ENCODE measurements at places on chromosomes 1 and 21.

DNA sequence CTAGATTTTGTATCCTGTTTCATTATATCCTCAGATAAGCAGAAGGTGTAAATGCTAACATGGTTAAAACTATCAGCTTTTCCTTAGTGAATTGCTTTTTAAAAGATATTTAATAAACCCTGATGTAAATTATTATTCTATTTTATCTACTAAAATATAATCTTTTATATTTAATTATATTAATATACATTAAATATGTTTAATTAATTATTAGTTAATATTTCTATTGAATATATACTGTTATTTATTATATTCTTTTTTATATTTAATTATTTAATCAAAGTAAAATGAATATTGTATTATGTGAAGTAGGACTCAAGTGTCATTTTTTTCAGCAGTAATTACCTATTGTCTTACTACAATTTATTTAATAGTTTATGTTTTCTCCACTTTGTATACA, 179.7 kb upstream of the ADGRL4 start:
- no peak for DNase-seq

DNA sequence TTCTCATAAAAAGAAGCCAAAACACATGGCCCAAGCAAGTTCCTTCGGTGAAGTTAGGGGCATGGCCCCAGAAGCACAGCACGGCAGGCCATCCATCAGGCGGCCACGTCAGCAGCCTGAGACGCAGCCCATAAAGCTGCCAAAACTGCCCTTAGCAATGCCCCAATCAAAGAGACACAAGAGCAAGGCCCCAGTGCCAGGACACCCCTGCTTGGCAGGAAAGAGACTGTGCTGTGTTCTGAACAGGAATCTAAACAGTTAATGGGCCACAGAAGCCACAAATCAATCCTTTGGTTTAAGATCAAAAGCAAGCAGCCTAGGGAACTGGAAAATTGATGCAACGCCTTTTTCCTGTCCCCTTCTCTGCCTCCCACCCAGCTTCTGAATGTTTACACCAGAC, 497.0 kb upstream of the USP24 start:
- DNase-seq = no peak

GRCh38 chr1:184755226-184756065, 788 bp upstream of the EDEM3 start:
- DNase-seq = peak; percentile 23

DNA sequence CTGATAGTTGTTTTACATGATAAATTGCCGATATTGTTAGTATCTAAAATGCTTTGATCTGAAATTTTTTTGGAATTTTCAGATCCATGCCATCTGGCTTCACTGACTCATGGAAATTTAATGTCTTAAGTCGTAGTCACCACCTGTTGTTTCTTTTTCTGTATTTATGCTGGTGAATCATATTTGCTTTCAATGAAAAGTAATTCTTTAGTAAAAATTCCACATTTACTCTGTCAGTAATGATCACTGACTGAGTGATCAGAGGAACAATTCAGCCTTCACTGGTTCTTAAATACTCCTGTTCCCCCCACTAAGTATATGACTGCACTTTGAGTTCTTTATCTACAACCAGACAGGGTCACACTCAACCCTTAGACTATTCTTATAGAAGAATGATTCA, 185.6 kb upstream of the NRIP1 start:
- no peak for DNase-seq

- DNase-seq = no peak
These were observed 37.6 kb downstream of the NRDC start for GRCh38 chr1:51840743-51841461.

DNA sequence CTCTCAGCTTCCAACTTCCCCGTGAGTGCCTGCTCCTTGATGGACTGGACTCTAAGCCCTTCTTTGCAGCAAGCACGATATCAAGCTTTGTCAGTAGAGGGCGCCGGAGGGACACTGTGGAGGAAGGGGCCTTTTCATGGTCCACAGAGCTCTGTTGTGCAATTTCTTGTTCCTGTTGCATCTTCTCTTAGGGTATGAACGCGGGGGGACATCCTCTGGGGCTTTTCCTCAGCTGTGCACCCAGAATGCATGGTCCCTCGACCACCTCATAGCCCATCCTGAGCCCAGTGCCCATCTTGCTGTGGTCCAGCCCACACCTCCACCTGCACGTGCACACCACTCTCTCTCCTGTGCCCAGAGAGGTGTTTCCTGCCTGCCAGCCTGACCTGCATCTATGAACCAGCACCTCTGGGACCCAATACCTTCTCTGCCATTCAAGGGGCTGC, 556.8 kb downstream of the PTPRU start:
- DNase-seq = peak; percentile 92

- no peak for DNase-seq
These were observed 111.4 kb downstream of the KCND3 start for GRCh38 chr1:111878091-111878490.

- DNase-seq = no peak
These were observed 1.8 kb downstream of the VANGL2 start for GRCh38 chr1:160402001-160402795.

DNA sequence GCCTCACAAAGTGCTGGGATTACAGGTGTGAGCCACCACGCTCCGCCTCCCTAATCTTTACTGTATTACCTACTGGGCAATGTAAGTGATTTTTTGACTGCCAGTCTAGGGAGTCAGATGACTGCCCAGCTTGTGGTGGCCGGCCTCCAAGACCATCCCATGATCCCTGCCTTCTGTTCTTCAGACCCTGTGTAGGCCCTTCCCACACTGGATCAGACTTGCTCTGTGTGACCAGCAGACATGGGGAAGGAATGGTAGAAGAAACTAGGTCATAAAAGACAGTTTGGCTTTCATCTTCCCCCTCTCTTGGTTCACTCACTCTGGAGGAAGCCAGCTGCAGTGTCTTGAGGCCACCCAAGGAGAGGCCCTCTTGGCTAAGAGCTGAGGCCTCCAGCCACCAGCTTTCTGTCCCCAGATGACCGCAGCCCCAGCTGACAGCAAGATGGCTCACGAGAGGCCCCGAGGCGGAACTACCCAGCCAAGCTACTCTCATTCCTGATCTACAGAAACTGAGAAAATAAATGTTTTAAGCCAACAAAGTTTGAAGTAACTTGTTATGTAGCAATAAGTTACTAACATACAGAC, 14.5 kb upstream of the CBR3 start:
- peak; percentile 39 for DNase-seq

All from testis (tissue), 5 donors.